ENCODE measurements at places on chromosomes 5 and 9.

- no peak for DNase-seq
Measured at GRCh38 chr9:95903398-95903797, 27.9 kb downstream of the ERCC6L2 start.

- no peak for DNase-seq
Measured at GRCh38 chr5:156394642-156395305, 67.8 kb downstream of the SGCD start.

GRCh38 chr9:127384901-127385300, 12.1 kb upstream of the SLC2A8 start:
- DNase-seq = no peak

GRCh38 chr5:60323596-60323995, 376.4 kb downstream of the DEPDC1B start:
- no peak for DNase-seq

- no peak for DNase-seq
Measured at GRCh38 chr9:100317706-100318105, 35.0 kb downstream of the TEX10 start.

DNA sequence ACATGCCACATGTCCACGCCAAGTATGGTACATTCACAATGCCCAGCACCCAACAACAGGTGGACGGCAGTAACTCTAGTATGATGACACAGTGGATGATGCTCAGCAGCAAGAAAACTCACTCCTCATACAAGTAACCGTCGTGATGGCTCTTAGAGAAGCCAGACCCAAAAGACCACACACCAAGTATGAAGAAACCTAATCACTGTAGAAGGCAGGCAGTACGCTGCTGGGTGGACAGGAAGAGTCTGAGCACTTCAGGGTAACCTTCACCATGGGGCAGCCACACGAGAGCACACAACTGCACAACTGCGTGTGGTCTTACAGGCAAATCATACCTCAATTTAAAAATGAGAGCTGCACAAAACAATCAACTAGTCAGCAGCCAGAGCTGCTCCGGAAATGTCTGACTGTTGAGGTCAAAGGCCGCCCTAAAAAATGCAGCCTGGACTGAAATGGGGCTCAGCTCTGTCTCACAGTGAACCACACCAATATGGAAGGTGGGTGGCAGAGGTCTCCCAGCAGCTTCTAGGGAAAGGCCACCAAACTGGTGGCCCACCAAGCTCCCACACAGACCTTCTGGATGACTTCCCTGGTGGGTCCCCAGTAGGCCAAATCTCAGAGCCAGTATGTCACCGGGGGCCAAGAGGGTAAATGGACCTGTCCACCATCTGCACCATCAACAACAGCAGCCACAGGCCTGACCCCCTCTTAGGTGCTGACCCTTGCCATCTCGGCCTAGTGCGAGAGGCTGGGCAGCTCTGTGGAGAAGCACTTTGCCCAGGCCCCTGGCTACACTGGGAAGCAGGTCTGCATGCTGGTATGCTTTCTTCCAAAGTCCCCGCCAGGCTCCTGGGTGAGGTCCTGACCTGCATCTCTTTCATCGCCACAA, 17.8 kb downstream of the BICD2 start:
- DNase-seq = no peak

DNA sequence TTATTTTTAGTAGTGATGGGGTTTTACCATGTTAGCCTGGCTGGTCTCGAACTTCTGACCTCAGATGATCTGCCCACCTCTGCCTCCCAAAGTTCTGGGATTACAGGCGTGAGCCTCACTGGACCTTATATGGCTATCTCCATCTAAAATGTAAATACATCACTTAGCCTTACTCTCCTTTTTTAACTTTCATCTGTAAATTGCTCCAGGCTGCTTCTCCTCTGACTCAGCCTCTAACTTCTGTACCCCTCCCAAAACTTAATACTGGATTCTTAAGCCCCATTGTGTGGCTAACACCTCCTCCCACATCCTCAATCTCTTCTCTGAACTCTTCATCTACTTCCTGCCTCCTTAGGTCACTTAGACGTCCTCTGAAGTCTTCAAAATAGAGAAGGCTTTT, 4.0 kb downstream of the SNX30 start:
- no peak for DNase-seq

DNA sequence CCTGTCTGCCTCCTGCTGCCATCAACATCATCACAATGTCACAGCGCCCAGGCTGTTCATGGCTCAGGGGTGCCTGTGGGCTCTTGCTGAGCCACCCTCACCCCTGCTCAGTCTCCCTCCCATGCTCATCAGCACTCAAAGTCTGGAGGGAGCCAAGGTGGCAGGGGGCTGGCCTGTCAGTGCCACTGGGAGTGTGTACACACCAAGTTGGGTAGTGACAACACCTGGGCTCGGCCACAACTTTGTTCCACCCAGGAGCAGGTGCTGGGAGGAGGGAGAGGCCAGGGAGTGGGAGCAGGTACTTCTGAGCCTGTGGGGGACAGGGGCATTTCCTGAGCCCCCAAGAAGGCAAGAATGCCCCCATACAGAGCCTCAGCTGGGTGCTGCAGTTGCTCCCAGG, 77.5 kb upstream of the C6 start:
- DNase-seq = no peak

GRCh38 chr5:104297076-104297475, 734.5 kb upstream of the NUDT12 start:
- DNase-seq = no peak

GRCh38 chr5:14261235-14261634, 118.1 kb downstream of the TRIO start:
- DNase-seq = no peak

DNA sequence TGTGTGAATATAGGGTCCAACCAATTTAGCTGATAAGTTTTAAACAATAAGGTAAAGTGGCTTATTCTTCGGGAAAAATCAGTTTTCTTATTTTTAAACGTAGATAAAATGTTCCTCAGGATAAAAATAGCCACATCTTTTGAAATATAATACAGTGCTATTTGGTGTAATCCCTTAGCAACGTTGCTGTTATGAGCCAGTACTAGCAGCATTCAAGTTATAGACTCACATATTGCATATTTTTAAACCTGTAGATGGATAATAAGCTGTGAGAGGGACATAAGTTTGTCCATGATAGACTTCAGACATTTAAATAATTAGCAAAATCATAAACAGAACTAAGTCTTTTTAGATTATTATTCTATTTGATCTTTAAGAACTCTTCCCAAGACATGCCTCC, 6.3 kb downstream of the PDE4D start:
- no peak for DNase-seq

GRCh38 chr9:80552931-80553330, 981.2 kb downstream of the TLE4 start:
- DNase-seq = no peak

DNA sequence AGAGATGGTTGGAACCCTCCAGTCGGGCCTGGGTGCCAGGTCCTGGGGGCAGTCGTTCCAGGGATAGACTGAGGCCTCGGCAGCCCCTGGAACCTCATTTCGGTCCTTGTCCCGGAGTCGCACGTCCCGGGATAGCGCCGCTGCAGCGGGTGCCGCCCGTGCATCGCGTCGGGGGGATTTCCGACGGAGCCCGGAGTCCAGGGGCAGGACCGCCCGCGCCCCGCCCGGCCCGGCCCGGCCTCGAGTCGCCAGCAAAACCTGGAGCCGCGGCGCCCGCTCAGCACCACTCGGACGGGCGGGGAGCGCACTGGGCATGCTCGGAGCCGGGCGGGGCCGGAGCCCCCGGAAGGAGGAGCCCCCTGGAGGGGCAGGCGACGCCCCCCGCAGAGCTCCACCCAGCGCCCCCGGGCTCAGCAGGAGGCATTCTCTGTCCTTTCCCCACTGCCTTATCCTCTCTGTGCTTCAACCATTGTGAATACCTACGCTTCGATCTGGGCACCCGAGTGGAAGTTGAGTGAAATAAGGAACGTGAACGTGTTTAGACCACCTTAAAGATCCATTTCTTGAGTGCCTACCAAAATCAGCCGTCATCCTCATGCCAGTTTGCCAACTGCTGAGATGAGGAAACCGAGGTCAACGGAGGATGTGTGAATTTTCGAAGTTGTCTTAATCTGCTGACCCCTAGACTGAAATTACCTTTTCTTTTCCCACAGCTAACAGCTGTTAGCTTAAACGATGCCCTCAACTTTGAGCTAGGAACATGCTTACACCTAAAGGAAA, 1.7 kb upstream of the PTPN3 start:
- DNase-seq = no peak

GRCh38 chr5:120790339-120790738, 326.2 kb downstream of the PRR16 start:
- DNase-seq = no peak

DNA sequence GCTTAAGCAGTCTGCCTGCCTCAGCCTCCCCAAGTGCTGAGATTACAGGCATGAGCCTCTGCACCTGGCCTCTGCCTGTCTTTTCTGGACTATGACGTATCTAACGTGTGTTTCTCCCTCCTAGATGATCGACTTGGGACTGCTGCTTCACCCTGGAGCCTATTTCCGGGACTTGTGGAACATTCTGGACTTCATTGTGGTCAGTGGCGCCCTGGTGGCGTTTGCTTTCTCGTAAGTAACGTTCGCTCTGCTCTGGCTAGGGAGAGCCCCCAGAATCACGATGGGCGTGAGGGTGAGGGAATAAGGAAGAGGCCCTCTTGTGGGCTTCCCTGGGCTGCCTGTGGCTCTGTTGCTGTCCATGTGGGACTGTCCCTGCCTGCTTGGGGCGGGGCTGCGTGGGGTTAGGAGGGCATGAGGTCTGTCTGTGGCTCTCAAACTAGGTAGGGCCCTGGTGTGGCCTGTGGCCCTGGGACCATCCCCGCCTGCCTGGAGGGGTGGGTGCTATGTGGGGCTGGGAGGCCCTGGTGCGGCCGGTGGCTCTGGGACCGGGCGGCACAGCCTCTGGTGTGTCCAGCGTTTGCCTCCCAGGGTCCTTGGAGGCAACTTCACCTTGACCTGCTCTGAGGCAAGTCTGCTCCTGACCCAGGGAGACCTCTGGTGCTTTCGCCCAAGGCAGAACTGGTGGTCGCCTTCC, 171.7 kb downstream of the CACNA1B start:
- no peak for DNase-seq

DNA sequence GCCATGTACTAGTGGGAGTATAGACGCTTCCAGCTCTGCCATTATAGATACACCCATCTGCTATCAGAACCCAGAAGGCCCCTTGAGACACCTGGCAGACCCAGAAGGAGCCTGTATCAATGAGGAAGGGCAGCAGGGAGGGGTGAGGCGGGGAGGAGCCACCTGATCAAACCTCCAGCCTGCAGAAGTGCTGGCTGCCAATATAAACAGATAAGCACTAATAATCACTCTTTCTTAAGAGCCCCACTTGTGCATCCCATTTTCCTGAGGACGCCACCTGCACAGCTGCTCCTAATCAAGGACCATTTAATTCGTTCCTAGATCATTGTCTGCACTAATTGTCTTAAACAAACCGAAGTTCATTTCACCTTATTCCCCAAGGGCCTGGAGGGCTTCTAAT, 75.0 kb upstream of the NEK6 start:
- no peak for DNase-seq

DNA sequence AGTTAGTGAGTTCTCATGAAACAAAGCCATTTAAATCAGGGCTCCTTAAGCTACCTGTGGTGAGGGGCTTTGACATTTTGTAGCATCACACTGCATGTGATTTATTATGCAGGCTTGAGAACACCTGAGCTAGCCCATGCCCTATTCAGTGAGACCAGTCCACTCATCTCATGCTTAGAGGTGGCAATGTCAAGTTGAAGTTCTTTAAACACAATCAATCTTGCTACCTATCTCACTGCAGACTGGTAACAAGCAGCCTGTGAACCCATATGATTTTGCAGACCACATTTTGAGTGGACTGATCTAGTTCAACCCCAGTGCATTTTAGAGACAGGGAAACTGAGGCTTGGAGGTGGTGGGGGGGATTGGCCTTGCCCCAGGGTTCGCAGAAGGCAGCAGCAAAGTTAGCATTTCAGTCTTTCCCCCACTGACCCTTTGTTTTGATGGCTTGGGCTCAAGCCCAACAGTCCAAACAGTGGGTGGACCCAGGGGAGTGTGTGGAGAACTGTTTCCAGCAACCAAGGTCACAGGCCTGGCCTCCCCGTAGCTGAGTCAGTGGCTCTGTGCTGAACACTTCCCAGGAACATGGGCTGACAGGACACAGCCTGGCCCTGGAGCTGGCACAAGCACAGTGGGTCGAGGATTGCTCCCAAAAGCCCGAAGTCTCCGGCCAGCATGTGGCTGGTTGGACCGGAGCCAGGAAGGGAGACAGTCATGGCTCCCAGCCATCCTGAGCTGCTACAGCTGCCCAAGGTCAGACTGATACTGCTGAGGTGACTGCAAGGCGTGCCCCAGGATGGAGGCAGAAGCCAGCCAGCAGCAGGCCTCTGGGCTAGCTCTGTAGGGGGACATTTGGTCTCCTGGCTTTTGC, 95.3 kb downstream of the RGS3 start:
- DNase-seq = no peak

GRCh38 chr9:110900917-110901316, 137.4 kb downstream of the LPAR1 start:
- DNase-seq = no peak

GRCh38 chr5:93382188-93382825, 198.7 kb downstream of the NR2F1-AS1 start:
- no peak for DNase-seq

- DNase-seq = no peak
Measured at GRCh38 chr9:112705768-112706427, 12.0 kb downstream of the INIP start.

- no peak for DNase-seq
Measured at GRCh38 chr5:135861641-135862040, 27.2 kb downstream of the SLC25A48 start.

GRCh38 chr9:26260238-26260637, 582.0 kb upstream of the TUSC1 start:
- DNase-seq = no peak

GRCh38 chr5:153658149-153658548, 167.7 kb downstream of the GRIA1 start:
- DNase-seq = no peak

GRCh38 chr9:10250219-10250618, 362.6 kb downstream of the PTPRD start:
- DNase-seq = no peak

DNA sequence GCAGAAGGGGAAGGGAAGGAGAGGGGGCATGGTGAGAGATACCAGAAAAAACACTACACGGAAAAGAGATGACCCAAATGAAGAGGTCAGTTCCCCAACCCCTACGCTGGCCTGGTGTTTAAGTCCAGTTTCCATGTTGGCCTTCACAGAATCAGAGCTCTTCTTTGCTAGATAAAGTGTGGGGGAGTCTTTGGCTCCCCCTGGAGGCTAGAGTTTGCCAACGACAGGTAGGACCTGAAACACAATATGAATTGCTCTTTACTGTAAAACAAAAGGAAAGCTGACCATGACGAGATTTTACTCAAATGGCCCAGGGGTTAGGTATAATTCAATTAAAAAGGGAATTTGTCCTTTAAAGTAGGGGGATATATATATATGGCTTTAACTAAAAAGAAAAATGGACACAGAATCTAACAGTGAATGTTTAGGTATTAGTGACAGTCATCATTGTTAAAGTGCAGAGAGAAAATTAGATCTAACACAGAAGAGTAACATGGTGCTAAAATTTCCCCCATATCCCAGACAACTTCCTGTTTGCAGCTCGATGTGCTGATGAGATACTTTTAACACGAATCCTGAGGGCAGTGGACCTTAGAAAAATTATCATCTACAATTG, 92.0 kb downstream of the SV2C start:
- peak; percentile 52 for DNase-seq

GRCh38 chr9:112176524-112176923, 1.4 kb upstream of the SUSD1 start:
- no peak for DNase-seq

- no peak for DNase-seq
Measured at GRCh38 chr5:7592910-7593309, 197.0 kb downstream of the ADCY2 start.

- no peak for DNase-seq
Measured at GRCh38 chr9:71858812-71859211, 52.2 kb downstream of the ABHD17B start.
